ENCODE measurements at places on chromosomes 11 and 22.

GRCh38 chr11:75342231-75342918 is 9.1 kb downstream of the ARRB1 start:
- no peak for DNase-seq

DNA sequence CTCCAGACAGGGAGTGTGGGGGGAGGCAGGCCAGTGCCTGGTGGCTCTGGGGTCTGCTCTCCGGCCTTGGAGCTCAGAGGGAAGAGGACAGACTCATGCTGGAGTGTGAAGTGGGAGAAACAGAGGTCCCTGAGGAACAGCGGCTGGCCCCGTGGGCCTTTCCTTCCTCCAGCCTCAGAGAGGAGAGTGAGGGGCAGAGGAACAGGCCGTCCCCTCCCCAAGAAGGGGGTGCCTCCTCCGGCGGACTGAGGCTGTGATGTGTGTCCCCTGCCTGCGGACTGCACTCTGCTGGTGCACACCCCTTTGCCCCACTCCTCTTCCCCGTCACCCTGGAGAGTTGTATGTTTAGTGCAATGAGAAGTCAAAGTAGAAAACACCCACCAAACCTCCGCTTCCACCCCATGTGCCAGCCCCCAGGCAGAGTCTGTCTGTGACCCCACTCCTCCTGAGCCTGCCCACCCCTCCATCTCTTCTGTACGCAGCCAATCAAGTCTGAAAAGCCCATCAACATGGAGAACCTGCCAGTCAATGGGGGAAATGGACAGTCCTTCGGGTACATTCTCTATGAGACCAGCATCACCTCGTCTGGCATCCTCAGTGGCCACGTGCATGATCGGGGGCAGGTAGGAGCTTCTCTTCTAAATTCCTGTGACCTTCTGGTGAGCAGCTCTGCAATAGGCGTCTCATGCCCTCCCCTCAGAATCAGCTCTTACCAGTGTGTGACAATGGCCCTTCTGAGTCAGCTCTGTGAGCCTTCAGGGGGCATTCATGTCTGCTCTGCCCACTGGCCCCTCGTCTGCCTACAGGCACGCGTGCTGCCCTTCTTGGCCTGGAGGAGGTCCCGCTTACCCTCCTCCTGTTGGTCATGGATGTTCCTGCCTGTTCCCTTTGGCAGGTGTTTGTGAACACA is 39.0 kb downstream of the GLB1L2 start:
- no peak for DNase-seq

- peak; percentile 9 for DNase-seq
Measured at GRCh38 chr11:74815966-74816365, 67.3 kb downstream of the RNF169 start.

- peak; percentile 72 for DNase-seq
Measured at GRCh38 chr22:19691721-19692341, 22.5 kb upstream of the SEPTIN5 start.

- DNase-seq = no peak
Measured at GRCh38 chr11:17379383-17380180, 8.9 kb downstream of the KCNJ11 start.

DNA sequence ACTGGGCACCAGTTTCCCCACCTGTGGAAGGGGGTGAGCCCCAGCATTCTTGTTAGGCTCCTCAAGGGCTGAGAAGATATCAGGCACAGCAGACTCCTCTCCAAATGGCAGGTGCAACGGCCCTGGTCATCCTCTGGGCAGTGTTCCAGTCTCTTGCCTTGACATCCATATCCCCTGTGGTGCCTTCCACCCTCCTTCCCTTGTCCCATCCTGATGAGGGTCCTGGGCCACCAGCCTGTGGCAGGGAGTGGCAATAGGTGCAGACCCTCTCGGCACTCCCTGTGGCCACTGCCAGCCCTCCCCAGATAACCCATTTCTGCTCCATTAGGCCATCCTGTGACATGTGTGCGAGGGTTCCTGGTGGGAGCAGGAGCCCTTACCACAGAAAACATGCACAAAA is 78.8 kb upstream of the NECTIN1 start:
- DNase-seq = no peak

GRCh38 chr22:50115693-50116092 is 25.9 kb downstream of the MOV10L1 start:
- DNase-seq = peak; percentile 28
